ENCODE measurements at places on chromosomes 12 and 14.
A peak's percentile ranks its signal among the peaks of the same experiment; 100 is the strongest.

DNA sequence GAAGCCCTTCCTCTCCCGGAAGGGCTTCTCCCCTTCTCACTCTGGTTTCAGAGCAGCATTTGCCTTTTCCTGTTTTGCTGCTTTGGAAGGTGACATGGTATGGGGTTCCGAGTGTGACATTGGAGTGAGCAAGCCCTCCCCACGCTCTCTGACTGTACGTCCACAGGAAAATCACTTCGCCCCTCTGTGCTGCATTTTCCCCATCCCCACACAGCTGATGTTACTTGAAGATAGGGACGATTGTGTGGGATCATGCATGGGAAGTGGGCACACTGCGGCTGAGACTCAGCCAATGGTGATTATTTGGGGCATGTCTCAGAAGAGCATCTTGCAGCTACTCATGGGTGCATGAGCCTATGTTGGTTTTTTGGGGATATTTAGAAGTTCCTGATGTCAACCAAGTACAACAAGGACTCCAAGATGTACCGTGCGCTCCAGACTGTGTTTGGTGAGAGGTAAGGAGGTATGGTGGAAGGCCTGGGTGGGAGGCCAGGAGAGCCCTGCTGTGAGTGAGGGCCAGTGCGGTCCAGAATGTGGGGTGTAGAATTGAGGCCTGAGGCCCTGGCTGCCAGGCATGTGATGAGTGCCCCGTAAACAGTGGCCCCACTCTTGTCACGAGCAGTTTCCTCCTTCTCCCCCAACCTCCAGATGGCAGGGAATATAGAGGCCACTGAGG is 15.1 kb downstream of the CYP46A1 start:
- no peak for DNase-seq

GRCh38 chr14:103714063-103714724 is 1.1 kb downstream of the XRCC3 start:
- DNase-seq = no peak

GRCh38 chr14:29077916-29078315 is 311.3 kb downstream of the FOXG1 start:
- DNase-seq = no peak

DNA sequence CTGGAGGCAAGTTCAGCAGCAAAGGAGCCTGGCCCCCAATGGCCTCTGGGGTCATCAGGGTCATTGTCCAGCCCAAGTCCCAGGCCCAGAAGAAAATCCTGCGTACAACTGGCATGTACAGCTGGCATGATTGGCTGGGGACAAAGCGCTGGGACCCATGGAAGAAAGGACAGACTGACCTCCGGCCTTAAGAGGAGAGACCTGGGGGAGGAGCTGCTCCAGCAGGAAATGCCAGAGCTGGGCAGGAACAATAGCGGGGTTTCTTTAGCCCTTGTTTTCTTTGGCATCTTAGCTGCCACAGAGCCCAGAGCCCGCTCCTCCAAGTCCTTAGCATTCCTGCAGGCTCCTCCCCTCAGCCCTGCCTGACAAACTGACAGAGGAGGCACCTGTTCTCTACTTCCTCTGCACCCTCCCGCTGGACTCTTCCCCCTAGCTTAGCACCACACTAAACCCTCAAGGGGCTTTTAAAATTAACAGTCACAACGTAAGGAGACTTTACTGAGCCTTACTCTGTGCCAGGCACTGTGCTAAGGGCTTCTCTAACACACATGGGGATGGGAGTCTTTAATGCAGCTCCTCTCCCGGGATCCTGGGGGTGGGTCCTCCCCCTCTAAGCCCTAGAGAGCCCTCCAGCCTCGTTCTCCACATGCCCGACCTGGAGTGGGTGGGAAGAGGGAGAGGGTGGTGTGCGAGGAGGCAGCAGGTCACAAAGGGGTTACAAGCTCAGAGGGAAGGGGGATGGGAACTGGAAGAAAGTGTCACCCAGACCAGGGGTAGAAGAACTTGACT is 1.8 kb upstream of the AQP5 start:
- peak; percentile 88 for DNase-seq

- DNase-seq = no peak
Measured at GRCh38 chr12:96886998-96887677, 19.9 kb upstream of the NEDD1 start.

- peak; percentile 88 for DNase-seq
Measured at GRCh38 chr12:57726151-57726883, 12.2 kb downstream of the AGAP2 start.

- DNase-seq = no peak
Measured at GRCh38 chr12:103748002-103748401, 93.0 kb downstream of the NT5DC3 start.

DNA sequence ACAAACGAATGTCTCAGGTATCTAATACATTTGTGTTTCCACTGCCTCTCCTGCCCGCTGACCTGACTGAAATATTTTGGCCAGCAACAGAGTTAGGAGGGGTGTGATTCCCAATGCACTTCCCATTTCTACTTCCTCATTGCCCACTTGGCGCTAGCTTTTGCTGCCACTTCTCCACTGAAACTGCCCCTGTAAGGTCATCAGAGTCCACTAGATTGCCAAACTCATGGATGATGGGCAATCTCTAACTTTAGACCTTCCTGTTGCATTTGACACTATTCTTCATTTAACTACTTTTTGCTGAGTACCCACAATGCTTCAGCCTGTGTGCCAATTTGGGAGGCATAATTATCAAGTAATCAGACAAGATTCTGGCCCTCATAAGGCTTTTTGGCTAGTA is 40.8 kb downstream of the GPR65 start:
- no peak for DNase-seq

DNA sequence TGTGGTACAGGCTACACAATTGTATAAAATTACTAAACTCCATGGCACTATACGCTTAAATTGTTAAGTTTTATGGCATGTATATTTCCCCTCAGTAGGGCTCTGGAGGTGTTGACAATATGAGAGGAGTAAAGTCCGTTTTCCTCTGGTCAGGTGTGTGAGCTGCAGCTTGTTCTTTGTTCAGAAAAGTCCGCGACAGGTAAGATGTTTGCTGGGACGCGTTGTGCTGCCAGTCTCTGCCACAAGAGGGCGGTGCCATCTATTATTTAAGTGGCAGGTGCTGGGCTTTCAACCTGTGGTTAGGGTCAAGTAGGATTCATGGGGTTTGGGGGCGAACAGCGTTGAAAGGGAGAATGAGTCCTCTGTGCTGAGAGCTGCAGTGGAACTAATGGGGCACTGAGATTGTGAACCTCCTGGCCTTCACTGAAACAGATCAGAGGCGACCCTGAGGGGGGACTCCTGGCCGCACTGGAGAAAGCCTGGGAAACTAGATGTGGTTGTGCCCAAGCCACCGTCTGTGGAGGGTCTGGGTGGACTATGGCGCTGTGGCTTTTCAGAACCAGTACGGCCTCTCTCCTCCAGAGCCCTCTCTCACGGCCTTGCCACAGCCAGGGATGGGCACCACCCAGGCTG is 179.0 kb downstream of the SLC15A4 start:
- no peak for DNase-seq

DNA sequence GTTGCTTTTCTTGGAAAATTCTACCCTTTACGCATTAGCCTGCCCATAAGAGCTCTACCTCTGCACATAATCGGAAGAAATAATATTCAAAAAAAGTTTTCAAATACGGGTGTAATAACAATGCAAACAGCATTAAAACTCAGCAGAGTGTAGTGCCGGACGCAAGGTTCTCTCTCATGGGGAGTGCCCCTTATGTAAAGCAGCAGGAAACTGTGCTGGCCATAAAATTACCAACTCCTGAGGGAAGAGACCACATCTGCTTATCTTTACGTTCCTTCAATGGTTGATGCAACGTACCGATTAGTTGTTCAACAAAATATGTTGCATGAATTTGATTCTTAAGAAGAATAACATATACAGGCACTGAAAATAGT is 118.7 kb upstream of the TMCC3 start:
- no peak for DNase-seq

GRCh38 chr12:107400686-107401447 is 284.7 kb upstream of the PWP1 start:
- no peak for DNase-seq

DNA sequence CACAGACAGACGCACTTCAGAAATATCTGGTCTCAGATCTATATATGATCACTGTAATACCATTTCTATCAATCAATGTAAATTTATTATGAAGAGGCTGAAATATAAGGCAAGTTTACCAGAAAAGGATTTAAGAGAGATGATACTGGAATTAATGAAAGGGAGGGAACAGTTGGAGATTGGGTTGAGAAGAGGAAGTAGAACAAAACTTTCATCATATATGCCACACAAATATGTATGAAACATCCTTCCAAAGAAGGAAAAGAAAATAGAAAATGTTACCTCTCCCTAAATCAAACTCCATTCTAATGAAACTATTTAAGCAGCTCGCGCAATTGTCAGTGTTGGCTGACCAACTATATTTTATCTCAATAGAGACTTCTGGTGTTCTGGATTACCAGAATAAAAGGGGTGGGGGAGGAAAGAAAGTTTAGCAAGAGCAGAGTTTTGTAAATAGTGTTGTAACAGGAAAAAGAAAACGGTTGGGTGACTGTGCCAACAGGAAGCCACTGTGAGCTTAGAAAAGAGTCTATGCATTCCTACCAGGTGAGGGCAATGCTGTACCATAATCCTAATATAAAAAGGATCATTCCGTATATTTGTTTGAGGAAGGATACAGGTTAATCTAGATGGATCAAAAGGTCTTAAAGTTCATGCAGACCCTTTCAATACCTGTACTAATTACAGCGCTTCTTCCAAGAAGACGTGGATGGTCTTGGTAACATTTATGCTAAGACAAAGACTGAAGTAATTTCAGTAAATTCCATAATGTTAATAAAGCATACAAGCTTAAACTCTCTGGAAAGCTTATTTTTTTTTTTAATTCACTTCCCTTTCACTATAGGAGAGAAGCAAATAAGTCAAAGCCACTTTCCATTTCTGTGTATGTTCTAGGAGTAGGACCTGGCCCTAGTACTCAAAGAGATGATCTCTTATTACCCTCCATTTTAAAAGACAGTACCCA is 14.5 kb upstream of the LLPH start:
- DNase-seq = peak; percentile 53

- DNase-seq = peak; percentile 9
Measured at GRCh38 chr14:79050787-79051727, 880.9 kb downstream of the NRXN3 start.

GRCh38 chr12:87678453-87678852 is 350.7 kb downstream of the C12orf50 start:
- no peak for DNase-seq

GRCh38 chr12:67442347-67442841 is 173.2 kb downstream of the CAND1 start:
- no peak for DNase-seq
